ENCODE measurements at places on chromosomes 3 and 15. TPM values are rescaled to one million over a fixed set of nuclear protein-coding genes. Genes with fewer than 3 reads are reported as not detected.

Gene SNRPA1
- total RNA-seq = 132 TPM

Gene PLSCR1
- total RNA-seq = 27.5 TPM

Gene DPPA2
- 1.1 TPM for total RNA-seq

Gene HYKK
- 0.86 TPM for total RNA-seq

Gene RLBP1
- 6.3 TPM for total RNA-seq

Gene UBAP1L
- 4.5 TPM for total RNA-seq

Gene AADACL2
- total RNA-seq = not detected

Gene MYRIP
- 0.48 TPM for total RNA-seq

Gene IGSF11
- 2.2 TPM for total RNA-seq

Gene DAZL
- total RNA-seq = not detected

Gene IQCF5
- not detected for total RNA-seq

Gene CATSPER2
- 2.8 TPM for total RNA-seq

Gene FGF7
- total RNA-seq = not detected

Gene CTXND1
- total RNA-seq = 1.3 TPM

Gene NR1I2
- 0.26 TPM for total RNA-seq

Gene CACNA2D2
- total RNA-seq = 8.7 TPM

Gene SOX2
- 110 TPM for total RNA-seq

Gene NPAP1
- total RNA-seq = 0.30 TPM

Gene STRC
- total RNA-seq = 0.19 TPM

Gene RASGRP1
- 1.8 TPM for total RNA-seq

Gene CTSH
- 6.5 TPM for total RNA-seq

Gene TIMP4
- total RNA-seq = 0.75 TPM

Gene NOX5
- not detected for total RNA-seq

Gene CFAP20DC
- total RNA-seq = 12.8 TPM

Gene LIPC
- total RNA-seq = not detected

Gene CNTN3
- 0.50 TPM for total RNA-seq

Gene GRK7
- not detected for total RNA-seq

Measured in neural crest cell (in vitro differentiated cells).